ENCODE measurements at places on chromosomes 4 and X.

GRCh38 chrX:120485315-120485637 is 16.2 kb upstream of the LAMP2 start:
- DNase-seq, result no peak

- no peak for DNase-seq
Observed at GRCh38 chrX:17441965-17442364, 67.0 kb downstream of the NHS start.

DNA sequence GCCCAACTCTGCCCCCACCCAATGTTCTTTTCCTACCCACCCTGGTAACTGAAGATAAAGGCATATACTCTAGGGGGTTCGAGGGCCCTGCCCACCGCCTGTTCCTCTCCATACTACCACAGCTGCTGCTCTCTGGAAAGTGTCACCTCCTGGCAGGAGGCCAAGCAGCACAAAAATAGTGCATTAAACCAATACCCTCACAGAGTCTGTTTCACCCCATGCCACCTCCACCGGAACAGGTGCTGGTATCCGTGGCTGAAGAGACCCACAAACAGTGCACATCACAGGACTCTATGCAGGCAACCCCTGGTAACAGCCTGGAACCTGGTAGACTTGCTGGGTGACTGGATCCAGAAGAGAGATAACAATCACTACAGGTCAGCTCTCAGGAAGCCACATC is 85.1 kb upstream of the CTSO start:
- no peak for DNase-seq

- no peak for DNase-seq
Observed at GRCh38 chrX:143306991-143307937, 210.0 kb downstream of the SPANXN3 start.

- no peak for DNase-seq
Observed at GRCh38 chr4:167903291-167903721, 189.0 kb upstream of the ANXA10 start.

- no peak for DNase-seq
Observed at GRCh38 chrX:118631586-118631985, 95.8 kb upstream of the IL13RA1 start.

DNA sequence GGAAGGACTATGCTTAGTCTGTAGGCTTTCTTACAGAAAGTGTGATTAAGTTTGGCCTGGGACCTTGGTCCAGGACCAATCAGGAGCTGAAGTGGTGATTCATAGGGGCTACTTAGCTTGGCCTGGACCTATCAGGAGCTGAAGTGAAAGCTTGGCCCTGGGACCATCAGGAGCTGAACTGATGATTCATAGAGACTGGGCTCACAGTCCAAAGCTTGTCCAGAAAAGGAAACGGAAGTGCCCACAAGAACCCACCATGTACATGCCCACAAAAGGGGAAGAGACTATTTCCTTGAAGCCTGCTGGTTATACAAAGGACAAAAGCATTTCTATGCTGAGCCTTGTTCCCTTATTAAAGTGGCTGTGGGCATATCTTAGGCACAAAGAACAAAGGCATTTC is 12.6 kb downstream of the TENT5D start:
- DNase-seq, result no peak

DNA sequence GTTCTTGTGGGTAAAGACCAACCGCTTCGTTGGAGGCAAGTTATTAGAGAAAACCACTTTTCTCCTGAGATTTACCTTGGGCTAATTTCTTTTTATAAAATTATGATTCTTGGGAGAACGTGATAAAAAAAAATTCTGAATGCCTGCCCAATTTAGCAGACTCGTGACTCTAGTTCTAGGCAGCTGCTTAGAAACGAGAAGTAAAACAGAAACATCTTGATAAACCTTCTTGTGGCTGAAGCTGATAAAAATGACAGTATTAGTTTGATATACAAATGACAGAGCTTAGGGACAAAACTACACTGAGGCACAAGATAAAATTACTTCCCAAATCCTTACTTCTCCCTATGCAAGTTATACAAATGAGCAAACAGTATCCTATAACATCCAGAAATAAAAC is 458.9 kb upstream of the TEX13C start:
- DNase-seq, result no peak

DNA sequence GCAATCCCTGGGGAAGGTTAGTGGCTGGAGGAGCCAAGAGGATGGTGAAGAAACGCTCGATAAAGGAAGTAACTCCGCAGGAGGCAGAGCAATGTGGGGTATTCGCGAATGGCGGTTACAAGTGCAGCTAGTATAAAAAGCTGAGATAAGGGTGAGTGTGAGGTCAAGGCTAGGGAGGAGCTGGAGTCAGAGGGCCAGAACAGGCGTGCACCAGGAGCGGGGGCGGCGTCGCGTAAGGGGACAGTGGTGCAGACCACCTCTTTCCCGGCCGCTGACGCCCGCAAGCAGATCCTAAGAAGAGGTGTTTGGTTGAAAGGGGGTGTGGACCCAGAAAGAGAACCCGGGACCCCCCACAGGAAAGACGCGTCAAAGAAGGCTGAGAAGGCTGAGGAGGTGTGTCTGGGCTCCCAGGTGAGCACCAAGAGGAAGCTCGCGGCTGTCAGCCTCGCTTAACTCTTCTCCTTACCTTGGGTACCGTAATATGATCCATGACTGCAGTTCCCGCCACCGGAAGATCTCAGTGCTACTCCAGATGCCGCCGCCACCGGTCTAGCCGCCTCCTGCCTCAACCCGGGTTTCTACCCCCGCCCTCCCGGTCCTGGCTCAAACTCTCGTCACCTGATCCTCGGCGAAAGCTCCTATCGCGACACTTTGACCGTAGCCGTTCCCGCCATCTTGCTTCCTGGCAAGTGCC is at the start of gene MTMR8:
Gene MTMR8, minus strand, starts transcription at position 579 of the 694 bp plus-strand sequence. Its CDS starts 89 bp downstream, at position 490.
- peak; percentile 82 for DNase-seq

DNA sequence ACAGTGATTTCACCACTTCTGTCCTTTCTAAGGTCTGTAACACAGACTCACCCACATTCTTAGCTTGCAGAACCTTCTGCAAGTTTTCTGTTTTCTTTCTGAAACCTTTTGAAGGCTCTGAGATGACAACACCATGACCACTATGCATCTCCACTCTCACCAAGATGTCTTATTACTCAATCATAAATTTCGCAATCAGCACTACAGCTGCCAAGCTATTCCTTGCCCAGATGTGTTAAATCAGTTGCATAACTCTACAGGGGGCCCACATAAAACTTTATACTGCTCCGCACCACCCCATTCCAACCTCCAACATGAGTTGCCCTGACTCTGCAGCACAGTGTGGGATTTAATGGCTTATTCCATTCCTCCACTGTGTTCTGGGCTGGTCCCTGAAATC is 229.9 kb downstream of the COL25A1 start:
- DNase-seq, result no peak

DNA sequence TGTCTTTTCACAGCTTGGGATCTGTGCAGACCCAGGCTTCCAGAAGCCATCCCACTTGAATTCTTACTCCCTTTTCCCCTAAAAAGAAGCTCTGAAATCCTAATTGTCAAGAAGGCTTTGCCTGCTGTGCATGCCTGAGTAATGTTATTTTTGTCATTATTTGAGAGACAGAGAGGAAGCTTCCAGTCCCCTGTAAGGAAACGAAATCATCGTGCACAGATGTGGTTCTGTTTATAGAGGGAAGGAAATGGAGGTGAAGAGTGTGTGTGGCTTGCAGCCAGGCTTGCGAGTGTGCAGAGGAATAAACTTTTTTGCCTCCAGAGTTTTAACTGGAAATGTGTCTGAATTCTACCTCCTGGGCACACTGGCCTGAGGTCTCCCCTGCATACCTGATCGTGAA is 70.2 kb downstream of the TBL1X start:
- DNase-seq, result no peak

GRCh38 chr4:181173046-181173445 is 1070.2 kb upstream of the TENM3 start:
- no peak for DNase-seq

DNA sequence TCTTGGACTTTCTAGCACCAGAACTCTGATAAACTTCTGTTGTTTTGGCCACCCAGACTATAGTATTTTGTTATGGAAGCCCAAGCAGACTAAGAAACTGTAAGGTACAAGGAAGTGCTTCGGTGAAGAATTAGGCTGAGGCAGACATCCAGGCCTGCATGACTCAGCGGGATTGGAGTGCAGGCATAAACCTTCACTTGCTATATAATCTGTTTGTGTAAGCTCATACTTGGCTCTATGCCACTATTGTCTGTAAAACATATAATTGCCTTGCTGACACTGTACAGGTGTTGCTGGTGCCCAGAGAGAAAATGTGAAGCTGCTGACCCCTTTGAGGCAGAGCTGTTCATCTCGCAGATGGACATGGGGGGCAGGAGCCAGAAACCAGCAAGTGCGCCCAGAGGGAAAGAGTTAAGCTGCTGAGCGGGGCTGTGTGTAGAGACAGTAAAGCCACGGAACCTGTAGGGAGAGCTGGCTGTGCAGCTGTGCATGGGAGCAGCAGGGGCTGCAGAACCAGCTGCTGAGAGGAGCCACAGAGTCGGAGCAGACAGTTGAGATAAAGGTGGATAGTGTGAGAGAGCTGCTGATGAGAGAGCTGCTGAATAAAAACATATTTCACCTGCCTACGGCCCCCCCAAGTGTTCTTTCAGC is 96.2 kb downstream of the RBM46 start:
- no peak for DNase-seq

- no peak for DNase-seq
Observed at GRCh38 chr4:4614925-4615678, 73.3 kb upstream of the STX18 start.

DNA sequence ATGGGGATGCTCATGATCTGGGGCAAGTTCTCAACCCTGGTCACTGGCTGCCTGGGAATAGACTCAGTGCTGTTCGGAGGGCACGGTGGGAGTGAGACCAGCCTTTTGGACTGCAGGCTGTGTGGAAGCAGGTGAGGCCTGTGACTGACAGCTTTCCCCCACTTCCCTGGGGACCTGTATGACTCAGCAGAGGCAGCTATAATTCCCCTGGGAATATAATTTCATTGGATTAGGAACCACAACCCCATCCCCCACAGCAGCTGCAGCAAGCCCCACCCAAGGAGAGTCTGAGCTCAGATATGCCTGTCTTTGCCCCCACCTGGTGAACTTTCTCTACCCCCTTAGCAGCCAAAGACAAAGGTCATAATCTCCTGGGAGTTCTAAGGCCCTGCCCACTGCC is 408.6 kb downstream of the PPP3CA start:
- no peak for DNase-seq

DNA sequence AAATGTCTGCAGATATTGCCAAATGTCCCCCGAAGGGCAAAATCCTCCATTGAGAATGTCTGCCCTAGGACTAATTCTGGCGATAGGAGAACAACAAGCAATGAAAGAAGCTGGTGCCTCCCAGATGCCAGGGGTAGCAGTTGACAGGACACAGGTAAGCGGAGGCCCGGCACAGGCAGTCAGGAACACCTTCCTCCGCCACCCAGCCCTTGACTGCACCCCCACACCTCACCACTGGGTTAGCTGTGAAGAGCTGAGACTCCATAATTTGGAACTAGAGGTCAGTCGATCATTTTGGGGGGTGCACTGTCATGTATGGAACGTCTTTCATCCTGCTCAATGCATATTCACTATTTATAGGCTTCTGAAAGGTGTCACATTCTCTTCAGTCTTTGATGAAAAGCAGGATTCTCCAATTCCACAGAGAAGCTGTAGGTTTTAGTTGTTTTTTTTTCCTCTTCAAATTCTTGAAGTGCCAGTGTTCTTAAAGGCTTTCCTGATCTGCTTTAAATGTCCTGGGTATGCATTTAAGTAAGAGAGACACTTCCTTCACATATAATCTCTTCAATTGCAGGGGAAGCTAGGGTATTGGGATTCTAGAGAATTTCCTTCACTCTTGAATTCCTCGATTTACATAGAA is 111.6 kb upstream of the ZFP42 start:
- no peak for DNase-seq

GRCh38 chr4:81747242-81747930 is 275.7 kb upstream of the RASGEF1B start:
- DNase-seq, result no peak

DNA sequence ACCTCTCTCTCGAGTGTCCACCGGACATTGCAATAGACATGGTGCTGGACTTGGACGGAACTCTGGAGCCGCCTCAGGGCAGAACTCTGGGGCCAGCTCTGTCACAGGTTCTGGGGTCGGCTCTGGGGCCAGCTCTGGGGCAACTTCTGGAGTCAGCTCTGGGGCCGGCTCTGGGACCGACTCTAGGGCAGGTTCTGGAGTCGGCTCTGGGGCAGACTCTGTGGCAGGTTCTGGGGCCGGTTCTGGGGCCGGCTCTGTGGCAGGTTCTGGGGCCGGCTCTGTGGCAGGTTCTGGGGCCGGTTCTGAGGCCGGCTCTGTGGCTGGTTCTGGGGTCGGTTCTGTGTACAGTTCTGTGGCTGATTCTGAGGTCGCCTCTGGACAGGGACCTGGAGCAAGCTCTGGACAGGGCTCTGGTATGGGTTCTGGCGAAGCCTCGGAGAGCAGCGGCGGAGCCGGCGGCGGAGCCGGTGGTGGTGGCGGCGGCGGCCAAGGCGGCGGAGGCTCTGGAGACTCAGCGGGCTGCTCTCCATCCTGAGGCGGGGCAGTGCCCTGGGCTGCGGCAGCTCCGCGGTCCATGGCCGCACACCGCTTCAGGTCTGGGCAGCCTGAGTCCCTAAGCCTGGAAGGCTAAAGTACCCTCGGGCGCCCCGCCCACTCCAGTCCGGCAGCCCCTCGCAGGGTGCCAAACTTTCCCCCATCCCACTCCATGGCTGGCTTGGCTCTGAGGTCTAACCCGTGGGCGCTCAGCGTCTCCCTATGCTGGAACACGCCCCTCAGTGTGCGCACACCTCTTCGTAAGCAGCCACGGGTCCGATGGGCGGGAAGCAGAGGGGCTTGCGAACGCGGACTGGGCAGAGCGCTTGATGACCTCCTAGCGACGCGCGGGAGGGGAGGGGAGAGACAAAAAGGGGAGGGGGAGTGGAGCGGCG is at the start of gene DGKK:
Gene DGKK, minus strand, starts transcription at position 723 of the 929 bp plus-strand sequence. Its CDS starts 147 bp downstream, at position 576.
- DNase-seq, result no peak

DNA sequence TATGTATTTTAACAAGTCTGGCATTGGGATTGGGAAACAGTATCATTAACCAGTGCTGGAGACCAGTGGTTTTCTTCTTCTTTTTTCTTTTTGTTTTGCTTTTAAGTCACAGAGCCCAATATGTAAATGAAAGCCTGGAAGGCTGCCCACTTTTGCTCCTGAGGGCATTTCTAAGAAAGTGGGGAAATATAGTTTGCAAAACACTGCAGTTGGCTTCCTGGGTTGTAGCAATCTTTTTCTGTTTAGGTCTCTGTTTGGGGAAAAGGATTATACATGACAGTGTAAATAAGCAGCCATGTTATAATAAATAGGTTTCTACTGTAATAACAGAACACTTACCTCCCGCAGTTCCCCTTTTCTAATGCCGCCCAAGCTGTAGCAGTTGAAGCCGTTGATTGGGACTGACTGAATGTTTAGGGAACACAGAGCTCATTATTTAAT is 105.5 kb downstream of the TMEM164 start:
- DNase-seq, result no peak

- no peak for DNase-seq
Observed at GRCh38 chrX:3425031-3425430, 78.6 kb upstream of the MXRA5 start.

GRCh38 chr4:58406762-58407161 is 1296.6 kb upstream of the IGFBP7 start:
- no peak for DNase-seq

GRCh38 chrX:30301208-30301607 is 8.0 kb downstream of the NR0B1 start:
- DNase-seq, result no peak
